IPS-NIHi11 (cell line): ENCODE measurements at places on chromosomes 5 and 9.

- no peak for DNase-seq
Measured at GRCh38 chr5:135087950-135088349, 53.9 kb upstream of the PITX1 start.

GRCh38 chr5:133754575-133755169 lies 142.3 kb upstream of the FSTL4 start:
- DNase-seq, result peak; percentile 63

- no peak for DNase-seq
Measured at GRCh38 chr9:111900858-111901612, 4.4 kb downstream of the UGCG start.

DNA sequence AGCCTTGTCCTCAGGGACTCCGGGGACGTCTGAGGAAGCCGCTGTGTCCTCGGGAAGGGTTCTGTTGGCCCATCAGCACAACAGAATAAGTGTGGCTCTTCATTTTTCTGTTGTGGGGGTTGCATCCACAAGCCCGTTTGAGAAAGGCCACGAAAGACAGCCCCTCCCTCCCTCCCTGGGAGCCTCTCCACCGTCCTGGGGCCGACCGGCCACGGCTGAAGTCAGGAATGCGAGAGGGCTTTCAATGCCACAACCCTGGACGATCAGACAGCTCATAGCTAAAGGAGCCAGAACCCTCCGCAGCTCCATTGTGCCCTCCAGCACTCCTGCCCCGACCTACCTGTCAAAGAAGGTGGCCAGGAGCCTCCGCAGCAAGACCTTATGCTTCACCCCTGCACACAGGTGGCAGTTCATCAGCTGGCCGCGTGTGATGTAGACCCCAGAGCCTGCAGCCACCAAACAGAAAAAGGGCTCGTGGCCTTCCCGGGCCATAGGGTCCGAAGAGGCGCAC lies 52.4 kb upstream of the UBAC1 start:
- no peak for DNase-seq

GRCh38 chr5:26259081-26259480 lies 779.3 kb downstream of the CDH9 start:
- no peak for DNase-seq

- DNase-seq, result no peak
Measured at GRCh38 chr9:137971477-137972138, 94.0 kb downstream of the CACNA1B start.

GRCh38 chr5:80326468-80326867 lies 6.7 kb downstream of the SPZ1 start:
- no peak for DNase-seq

GRCh38 chr5:180340856-180341255 lies 12.3 kb downstream of the GFPT2 start:
- no peak for DNase-seq

DNA sequence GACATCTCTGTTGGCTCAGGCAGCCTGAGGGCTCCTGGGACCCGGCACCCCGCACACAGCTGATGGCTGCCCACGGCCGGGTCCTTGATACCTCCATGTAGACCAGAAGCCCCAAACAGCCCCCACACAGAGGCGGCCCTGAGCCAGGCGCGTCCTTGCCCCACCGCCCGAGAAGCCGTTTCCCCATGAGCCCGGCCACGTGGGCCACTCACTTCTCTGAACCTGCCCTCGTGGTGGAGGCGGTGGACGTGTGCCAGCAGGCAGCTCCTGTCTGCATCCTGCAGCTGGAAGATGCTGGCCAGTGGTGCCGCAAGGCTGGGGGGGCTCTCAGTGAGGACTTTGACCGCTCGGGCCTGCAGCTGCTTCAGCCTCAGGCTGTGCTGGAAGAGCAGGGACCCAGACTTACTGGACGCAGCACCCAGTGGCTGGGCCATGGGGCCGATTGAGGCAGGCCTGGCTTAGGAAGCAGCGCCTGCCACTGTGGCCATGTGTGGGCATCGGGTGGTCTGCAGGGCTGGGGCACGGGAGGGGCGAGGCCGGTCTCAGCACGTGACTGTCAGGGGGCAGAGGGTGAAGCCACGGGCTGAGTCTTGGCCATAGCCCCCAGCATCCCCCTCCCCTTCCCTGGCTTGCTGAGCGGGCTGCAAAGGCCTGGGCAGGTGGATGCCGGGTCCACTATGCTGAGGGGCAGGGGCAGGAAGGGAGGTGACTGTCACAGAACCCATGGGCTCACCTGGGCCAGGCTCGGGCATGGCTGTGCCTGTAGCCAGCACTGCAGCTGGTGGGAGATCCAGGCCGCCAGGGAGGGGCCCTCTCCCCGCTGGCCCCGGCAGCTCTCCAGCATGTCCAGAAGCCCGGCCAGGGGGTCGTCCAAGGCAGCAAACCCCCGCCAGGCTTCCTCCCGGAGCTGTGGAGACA lies 50.0 kb downstream of the EXD3 start:
- no peak for DNase-seq

DNA sequence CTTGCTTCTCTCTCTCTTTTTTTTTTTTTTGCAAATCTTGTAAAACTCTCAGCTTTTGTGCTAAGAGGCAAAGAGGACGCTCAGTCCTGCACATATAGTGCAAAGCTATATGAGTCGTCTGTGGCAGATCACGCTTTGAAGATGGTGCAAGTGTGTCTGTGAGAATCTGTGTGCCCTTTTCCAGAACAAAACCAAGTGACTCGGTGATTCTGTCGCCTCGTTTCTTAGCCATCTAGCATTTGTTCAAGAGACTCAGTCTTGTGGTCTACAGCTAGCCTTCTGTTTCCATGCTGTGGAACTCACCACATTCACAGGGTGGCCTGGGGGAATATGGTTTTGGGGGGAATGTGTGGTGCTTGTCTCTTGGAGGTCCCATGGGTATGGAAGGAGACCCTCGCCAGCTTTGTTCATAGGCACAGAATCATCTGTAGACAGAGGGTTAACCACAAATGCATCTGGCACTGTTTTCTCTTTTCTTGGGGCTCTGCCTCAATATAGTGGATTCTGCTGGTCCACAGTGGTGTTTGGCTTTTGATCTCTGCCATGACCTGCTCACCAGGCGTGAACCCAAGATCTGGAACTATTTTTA lies 82.1 kb downstream of the C9orf152 start:
- no peak for DNase-seq

DNA sequence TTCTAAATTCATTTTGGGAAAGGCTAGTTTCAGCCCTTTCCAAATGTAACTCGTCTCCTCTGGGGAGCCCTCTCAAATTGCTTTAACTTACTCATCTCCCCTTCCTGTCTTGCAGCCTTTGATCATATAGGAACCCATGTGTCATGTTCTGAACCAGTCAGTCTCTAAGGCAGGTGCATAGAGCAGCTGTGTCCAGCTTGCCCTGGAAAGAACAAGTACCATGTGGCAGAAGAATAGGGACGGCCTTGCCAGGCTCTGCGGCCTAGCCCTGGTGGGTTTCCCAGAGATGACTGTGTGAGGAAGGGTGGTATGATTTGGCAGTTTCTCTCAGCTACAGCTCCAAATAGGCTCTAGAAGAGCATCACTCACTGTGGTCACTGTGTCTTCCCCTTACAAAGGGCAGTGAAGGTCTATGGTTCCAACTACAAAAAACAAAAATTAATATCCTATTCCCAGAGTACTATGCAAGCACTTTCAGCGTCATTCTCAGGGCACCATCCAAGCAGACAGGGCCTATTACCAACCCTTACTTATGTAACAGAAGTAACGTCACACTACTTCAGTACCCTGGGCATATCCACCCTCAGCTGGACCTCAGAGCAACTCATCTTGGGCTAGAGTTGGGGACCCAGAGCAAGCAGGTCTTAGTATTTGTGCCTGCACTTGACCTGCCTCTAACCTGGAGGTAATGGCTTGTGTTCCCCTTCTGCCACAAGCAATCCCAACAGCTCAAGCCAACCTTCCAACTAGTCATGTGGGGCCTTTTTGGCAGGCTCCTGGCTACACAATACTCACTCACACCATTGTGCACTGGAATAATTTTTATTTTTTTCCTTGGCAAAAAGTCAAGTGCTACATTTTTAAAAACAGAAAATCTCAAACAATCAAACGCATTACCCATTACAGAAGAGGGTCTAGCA lies 37.2 kb upstream of the UBAP2 start:
- DNase-seq, result no peak

DNA sequence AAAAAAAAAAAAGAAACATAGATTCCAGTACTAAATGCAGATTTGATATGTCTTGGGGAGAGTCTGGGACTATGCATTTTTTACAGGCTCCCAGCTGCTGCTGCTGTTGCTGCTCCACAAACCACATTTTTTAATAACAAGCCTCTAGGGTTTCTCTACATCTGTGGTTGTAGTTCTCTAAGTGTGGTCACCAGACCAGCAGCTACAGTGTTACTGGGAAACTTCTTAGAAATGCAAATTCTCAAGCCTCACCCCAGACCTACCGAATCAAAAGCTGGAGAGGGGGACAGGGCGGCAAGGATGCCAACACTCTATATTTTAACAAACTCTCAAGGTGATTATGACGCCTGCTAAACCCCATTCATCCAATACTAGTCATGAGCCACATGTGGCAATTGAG lies 293.4 kb upstream of the PTGER4 start:
- no peak for DNase-seq

DNA sequence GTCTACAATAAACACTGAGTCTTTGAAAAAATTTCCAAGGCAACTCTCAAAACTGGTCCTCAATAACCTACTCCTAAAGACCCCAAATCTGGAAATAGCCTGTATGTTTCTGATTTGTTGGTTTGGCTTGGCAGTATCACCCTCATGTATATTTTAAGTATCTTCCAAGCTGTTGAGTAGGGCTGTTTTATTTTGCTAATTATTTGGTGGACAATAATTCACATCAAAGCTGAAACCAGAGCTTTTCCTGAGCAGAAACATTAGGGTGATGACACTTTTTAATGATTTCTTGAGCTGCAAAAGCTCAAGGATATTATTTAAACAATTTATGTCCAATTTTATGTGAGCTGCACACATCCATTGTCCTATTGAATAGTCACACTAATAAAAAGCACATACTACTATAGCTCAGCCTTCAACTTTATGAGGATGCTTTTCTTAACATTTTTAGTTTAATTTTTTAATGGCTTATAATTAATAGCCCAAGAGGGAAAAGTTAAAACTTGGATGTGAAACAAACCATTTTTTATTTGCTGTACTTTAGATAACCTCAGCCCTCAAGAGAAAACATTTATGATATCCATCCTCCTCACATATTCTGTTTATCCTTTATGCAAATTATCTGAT lies 393.1 kb downstream of the TAF11L14 start:
- DNase-seq, result no peak

DNA sequence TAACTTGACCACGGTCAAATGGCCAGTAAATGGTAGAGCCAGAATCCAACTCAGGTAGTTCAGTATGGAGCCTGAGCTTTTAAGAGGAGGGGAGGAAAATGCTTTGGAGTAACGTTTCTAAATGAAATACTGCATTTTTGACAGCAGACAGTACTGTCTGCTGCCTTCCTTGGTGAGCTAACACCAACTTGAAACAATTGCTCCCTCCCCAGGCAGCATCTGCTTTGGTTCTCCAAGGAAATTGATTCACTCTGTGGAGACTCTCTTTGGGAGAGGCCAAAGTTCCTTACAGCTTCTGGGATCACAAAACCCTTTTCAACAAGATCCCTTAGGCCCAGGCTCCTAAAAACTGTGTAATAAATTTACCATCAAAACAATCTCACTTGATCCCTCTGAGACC lies 75.2 kb upstream of the SSBP2 start:
- DNase-seq, result no peak

DNA sequence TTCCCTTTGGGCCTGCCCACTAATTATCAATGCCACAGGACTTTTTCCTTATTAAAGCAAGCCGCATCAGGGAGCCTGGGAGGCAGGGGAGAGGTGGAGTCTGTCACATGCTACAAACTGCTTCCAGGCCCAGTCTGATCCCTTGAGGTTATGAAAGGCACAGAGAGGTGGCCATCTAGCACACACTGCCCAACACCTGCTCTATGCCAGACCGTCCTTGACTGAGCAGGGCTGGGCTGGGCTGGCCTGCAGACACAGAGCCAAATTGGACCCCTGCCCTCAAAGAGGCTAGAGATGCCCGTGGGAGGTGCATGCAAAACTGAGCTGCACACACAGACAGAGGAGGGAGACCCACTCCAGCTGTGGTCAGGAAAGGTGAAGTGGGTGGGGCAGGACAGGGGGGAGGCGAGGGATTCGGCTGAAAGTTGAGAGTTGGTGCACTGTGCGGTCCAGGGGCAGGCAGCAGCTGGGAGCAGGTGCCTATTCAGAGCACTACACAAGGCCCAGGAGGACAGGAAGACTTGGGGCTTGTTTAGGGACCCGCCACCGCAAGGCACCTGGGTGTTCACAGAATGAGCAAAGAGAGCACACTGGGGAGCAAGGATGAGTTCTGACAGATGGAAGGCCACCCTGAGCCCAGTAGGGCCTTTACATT lies 36.4 kb upstream of the TCF7 start:
- DNase-seq, result no peak

DNA sequence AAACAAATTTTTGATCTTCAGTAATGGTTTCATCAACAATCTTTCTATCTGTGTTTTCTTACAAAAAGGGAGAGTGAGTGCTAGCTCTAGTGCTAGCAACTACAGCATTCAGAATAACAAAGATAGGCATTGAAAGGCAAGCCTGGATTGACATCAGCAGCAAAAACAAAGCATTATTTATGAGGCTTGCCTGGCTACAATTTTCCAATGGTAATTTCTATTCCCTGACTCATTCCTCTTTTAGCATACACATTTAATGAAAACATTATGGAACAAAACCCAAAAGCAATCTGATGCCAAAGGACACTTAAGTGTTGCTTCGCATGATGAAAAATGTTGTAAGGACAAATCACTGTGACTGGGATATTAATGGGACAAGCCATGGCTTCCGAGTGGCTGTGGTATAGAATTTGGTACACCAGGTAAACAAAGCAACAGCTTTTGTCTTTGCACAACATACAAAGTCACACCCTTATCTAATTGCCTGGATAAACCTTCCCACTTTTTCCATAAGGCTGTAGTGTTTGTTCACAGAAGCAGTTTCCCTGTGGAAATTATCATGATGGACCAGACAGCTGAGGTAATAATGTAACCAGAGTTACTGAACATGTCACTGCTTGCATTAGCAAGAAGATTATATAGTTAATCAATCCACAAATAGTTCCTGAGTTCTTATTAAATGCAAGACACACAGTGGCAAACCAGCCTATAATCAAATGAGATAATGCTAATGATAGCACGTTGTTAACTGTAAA lies 179.8 kb upstream of the EDIL3 start:
- DNase-seq, result no peak

DNA sequence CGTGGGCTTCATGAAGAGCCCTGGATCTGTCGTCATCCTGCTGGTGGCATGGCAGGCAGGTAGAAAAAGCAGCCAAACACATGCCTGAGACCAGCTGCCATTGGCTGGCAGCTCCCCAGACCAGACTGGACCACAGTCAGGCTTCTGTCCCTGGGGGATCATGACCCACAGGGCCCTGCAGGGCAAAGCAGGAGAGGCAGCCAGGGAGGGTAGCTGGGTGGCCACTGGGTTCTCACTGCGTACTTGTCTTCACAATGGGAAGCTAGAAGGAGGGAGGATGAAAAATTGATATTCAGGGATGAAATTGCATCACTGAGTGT lies 67.8 kb upstream of the GARNL3 start:
- DNase-seq, result no peak

- DNase-seq, result no peak
Measured at GRCh38 chr9:134605351-134605965, 36.1 kb upstream of the COL5A1 start.

GRCh38 chr9:27675354-27675753 lies 102.1 kb upstream of the C9orf72 start:
- no peak for DNase-seq

GRCh38 chr5:79859588-79859987 lies 131.5 kb downstream of the MTX3 start:
- no peak for DNase-seq

- no peak for DNase-seq
Measured at GRCh38 chr9:105131981-105132380, 112.5 kb upstream of the SLC44A1 start.

GRCh38 chr9:137299938-137300337 lies 2.1 kb downstream of the NRARP start:
- DNase-seq, result no peak
